CD4-positive, alpha-beta T cell treated with Interleukin-17A for 1 hour (primary cell): ENCODE measurements at places on chromosomes 2 and 18.
A peak's percentile ranks its signal among the peaks of the same experiment; 100 is the strongest.

DNA sequence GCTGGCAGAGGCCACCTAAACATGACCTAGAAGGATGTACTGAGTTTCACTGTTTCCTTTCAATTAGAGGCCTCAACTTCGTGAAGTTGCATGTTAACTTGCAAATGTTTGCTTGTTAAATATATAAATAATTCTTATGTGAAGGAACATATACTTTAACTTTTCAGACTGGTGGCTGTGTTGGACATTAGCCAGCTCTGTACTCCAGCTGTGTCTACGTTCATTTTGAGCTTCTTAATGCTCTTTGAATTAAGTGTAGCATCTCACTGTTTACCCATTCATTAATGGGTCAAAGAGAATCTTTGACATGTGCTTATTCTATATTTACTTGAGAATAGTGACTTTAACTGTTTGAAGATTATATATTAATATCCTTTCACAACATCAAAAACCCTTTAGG is 823.2 kb upstream of the ID2 start:
- DNase-seq: no peak

GRCh38 chr2:82665691-82666090 is 1793.4 kb downstream of the SUCLG1 start:
- DNase-seq: no peak

GRCh38 chr18:78643004-78643403 is 336.6 kb upstream of the SALL3 start:
- peak; percentile 46 for DNase-seq

DNA sequence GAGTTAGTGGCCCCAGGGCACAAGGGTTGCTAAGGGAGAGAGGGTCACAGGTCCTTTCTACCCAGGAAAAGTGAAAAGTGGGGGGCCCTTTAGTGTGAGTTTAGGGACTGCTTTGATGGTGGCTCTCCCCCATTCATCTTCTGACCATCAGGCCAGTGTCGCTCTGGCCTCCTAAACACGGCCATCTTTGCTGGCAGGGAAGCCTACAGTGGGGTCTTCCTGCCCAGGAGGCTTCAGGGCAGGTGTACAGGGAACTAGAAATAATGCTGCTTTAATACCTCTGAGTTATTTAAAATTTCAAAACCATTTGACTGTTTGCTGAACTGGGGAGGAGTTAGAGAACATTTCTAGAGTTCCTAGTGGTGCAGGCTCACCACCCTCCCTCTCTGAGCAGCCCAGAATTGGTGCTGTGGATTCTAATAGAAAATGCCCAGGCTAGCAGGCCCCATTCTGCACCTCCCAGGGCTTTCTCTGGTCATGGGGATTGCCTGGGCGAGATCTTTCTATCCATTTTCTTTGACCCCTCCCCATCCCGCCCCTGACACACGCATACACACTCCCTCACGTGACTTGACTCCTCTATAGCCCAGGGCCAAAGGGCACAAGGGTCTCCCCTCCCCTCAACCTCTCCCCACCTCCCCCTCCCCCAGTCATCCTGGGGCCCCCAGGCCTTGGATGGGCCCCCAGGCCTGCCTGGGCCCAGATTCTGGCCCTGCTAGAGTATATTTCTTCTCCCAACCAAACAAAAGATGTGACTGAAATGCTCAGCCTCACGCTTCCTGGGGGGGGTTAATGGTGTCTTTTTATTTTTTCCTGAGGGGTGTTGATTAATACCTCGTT is 3.1 kb downstream of the PKDCC start:
- no peak for DNase-seq

- DNase-seq: no peak
Measured at GRCh38 chr2:199336546-199336945, 121.2 kb downstream of the SATB2 start.

DNA sequence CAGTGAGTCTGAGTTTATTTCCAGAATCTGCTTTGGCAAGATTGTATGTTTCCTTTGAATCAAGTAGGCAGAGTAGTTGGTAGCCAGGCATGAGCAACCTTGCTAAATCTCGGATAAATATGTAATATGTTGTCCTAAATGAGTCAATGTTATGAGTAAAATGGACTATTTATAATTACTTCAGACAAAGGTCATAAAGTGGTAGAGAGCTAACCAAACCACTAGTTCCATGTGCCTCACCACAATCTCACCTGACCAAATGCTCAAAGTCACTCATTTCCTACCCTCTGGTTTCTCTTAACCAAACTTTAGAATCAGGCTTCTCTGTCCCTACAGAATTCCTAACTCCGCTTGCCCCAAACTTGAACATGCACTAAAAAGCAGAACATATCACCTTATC is 261.2 kb upstream of the FSIP2 start:
- DNase-seq: no peak

GRCh38 chr2:192059266-192059665 is 135.5 kb downstream of the TMEFF2 start:
- DNase-seq: no peak

- DNase-seq: peak; percentile 59
Measured at GRCh38 chr2:73987109-73987947, 2.6 kb downstream of the TET3 start.

- no peak for DNase-seq
Measured at GRCh38 chr2:4219101-4219500, 515.7 kb downstream of the DCDC2C start.

- no peak for DNase-seq
Measured at GRCh38 chr18:10973567-10974203, 175.7 kb downstream of the PIEZO2 start.

GRCh38 chr2:181462033-181462432 is 4.8 kb downstream of the ITGA4 start:
- peak; percentile 64 for DNase-seq

GRCh38 chr2:69132960-69133590 is 120.1 kb downstream of the ANTXR1 start:
- no peak for DNase-seq

GRCh38 chr2:205754285-205754923 is 72.1 kb downstream of the NRP2 start:
- no peak for DNase-seq

DNA sequence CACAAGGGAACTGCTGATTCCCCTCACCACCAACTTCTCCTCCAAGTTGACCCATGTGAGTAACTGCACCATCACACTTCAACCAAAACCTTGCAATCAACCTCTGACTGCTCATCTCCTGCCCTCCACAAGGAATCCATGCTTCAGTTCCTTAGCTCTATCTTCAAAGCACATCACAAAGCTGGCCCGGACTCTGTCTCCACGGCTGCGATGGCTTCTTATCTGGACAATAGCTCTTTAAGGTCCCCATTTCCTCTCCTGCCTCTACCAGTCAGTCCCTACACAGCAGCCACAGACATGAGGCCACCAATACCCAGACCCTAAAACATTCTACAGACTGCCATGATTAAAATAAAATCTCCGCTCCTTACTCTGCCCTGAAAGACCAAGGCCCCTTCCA is 25.7 kb downstream of the MBOAT2 start:
- no peak for DNase-seq

DNA sequence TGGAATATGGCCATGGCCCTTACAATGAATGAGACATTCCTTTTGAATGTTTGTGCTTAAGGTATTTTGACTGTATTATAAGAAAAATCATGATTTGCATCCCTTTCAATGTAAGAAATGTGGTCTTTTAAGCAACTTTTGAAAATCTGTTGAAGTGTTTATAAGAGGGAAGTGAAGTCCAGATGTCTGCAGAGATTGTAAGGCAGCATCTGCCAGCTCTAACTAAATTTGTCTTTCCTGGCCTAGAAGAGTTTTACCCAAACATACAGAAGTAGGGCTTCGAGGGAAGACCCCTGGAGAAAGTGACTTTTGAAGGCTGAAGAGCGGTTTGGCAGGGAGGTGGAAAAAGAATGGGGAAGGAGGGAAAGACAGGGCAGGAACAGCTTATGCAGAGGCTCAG is 12.2 kb downstream of the EML6 start:
- no peak for DNase-seq

GRCh38 chr2:203759690-203760365 is 53.4 kb downstream of the CD28 start:
- no peak for DNase-seq

GRCh38 chr2:20148923-20149702 is 75.8 kb downstream of the SDC1 start:
- no peak for DNase-seq

DNA sequence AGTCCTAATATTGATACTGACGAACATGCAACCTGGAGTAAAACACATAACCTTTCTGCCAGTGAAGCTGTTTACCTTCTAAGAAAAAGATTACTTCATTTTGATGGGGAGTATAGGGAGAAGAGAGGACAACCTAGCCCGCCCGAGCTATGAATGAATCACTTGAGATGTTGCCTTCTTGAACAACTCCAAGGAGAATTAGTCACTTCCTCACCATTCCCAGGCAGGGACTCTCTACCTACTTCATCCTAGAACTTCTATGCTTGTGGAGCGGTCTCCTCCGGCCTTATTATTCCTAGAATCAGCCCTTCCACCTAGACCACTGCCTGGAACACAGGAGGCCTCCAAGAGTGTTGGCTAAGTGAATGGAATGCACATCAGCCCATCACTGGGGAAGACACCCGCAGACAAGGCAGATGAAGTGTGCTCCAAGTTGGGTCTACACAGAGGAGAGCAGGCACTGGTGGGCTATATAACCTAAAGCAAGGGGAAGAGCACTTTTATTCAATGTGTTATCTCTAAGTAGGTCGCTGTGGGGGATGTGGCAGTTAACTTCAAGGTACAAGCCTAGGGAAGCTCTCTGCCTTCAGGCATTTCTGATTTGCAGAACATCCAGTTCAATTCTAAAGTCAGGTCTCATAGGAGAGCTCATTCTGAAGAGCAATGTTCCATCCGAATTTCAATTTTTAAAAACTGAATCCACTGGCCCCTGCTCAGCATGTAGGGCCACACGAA is 57.4 kb downstream of the STK39 start:
- no peak for DNase-seq

GRCh38 chr2:37720533-37721200 is 49.2 kb upstream of the CDC42EP3 start:
- no peak for DNase-seq

DNA sequence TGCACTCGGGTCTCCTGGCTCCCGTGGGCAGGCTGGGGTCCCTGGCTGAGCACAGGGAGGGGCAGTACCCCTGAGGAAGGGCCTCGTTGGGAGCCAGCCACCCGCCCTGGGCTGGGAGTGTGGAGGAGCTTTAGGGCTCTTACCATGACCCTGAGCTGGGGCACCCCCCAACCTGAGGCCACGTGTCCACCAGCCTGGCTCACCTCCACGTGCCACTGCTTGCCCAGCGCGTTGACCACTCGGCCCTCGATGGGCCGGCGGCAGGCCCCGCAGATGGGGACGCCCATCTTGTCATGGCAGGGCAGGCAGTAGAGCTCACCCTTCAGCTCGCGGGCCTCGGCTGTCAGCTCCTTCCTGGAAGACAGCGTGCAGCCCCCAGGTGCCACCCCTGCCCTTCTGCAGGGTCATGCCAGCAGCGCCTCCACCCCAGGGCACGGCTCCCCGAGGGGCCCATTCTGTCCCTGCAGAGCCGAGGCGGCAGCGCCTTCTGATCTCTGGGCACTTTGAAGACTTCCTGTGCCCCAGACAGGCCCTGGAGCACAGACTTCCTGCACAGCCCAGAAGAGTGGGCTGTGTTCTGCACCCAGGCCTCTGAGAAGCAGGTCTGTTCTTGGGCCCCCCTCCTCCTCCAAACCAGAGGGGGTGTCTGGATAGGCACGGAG is 4.0 kb upstream of the GPR17 start:
- peak; percentile 49 for DNase-seq
